ENCODE measurements at places on chromosomes 6 and 20.

DNA sequence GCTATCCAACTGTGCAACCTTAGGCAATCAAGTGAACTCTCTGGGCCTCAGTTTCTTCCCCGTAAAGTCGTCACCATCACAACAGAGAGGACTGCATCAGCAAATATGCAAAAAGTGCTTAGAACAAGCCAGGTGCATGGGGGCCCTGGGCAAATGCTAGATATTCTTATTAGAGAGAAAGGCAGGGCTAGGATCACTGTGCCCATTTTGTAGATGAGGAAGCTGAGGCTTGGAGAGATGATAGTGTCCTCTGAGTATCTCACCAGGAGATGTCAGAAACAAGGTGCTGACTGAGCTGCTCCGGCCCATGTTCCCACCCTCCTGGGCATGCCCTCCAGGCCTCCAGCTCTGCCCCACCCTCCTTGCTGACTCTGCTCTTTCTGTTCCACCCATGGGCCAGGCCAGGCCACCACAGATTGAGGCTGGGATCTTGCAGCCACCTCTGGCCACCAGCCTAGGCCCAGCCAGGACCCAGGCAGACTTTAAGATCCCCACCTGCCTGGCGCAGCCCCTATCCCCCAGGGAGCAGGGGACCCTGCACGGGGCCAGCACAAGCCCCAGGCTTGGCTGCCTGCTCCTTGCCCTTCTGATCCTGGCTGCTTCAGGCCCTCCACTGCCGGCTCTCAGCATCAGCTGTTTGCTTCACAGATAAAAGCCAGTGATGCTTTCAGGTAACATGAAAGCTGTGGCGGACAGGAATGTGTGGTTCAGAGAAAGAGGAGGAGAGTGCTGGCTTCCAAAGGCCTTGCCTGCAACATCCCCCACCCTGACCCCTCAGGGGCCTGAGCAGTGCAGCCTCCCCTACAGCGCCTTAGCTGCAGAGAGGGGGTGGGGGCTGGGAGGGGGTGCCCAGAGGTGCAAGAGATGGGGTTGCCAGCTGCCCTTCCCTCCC lies 47.6 kb downstream of the GRM4 start:
- DNase-seq = no peak

DNA sequence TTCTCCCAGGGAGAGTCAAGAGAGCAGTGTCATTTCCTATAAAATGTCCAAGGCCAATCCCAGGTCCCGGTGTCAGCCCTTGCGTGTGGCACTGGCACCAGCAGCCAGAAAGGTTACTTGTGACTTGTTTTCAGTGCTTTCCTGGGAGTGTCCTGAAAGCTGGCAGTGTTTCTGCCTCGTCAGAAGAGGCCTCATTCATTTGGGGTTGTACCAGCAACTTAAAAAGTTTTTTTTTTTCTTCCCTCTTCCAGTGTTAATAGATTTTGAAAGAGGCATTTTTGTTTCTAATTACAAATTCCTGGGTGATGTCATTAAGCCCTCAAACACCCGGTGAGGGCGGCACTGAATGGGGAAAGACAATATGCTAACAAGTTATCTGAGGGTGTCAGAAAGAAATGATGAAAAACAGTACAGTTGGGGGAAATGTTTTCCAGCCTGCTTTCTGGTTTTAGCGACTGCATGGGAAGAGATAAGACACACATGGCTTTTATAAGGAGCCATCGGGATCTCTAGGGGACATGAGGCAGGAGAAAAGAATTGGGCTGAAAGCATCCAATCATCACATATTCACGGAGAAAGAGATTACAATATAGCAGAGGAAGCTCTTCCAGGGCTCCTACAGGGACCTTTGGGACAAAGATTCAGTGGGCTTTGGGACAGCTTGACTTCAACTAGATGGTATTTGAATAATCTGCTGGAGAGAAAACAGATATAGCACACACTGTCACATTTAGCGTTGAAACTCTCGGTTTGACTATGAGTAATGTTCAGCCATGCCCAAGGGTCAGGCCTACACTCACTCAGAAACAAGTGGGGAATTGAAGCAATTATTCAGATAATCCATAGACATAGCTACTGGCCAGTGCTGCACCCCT lies 153.0 kb downstream of the BCAS1 start:
- DNase-seq = no peak

GRCh38 chr6:146974351-146974750 lies 229.9 kb upstream of the STXBP5 start:
- no peak for DNase-seq

- no peak for DNase-seq
Observed at GRCh38 chr6:33567836-33568235, 12.2 kb downstream of the BAK1 start.

DNA sequence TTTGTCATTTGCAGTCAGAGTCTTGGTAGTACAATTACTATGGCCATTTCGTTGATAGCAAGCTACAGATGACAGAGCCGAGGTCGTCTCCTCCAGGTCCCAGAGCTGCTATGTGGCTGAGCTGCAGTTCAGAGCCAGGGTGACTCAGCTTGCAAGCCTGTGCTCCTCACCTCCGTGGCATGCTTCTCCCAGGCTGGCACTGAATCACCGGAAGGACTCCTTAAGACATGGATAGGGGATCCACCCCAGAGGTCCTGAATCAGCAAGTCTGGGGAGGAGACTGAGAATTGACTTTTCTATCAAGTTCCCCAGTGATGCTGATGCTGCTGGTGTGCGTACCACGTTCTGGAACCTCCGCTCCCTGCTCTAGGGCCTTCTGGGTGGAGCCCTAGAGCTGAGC lies 291.2 kb downstream of the CDH26 start:
- DNase-seq = no peak

GRCh38 chr6:35445691-35446090 lies 6.4 kb upstream of the FANCE start:
- DNase-seq = no peak

- DNase-seq = no peak
Observed at GRCh38 chr20:53425481-53425880, 168.2 kb downstream of the ZNF217 start.

- no peak for DNase-seq
Observed at GRCh38 chr20:58982406-58983114, 1.5 kb downstream of the NELFCD start.

GRCh38 chr6:129679758-129680157 lies 30.2 kb downstream of the ARHGAP18 start:
- no peak for DNase-seq

- no peak for DNase-seq
Observed at GRCh38 chr6:97198046-97198565, 84.9 kb downstream of the MMS22L start.

DNA sequence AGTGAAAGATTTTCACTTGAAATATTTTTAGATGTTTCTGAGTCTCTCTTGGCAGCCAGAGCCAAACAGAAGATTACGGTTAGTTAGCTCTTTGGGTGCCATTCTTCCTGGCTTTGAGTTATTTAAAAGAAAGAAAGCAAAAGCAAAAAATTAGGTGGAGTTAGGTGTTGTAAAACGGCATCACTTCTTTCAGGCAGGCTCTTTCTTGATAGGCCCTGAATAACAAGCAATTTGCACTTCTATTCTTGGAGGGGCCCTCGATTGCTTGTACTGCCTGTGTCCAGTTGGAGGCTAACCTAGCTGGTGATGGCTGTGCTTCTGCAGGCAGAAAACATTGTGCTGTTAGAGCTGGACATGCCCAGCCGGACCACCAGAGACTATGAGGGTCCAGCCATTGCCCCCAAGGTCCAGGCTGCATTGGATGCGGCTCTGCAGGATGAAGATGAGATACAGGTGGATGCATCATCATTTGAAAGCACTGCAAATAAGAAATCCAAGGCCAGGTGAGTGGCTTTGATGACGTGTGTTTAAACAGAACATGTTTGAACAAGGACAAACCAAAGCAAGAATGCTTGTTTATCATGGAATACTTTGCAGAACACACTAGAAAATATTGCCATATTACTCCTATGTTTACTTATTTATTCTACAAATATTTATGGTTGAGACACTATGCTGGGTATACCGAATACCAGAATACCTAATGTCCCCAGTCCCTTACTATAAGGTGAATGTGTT lies 28.1 kb upstream of the ASXL1 start:
- no peak for DNase-seq

DNA sequence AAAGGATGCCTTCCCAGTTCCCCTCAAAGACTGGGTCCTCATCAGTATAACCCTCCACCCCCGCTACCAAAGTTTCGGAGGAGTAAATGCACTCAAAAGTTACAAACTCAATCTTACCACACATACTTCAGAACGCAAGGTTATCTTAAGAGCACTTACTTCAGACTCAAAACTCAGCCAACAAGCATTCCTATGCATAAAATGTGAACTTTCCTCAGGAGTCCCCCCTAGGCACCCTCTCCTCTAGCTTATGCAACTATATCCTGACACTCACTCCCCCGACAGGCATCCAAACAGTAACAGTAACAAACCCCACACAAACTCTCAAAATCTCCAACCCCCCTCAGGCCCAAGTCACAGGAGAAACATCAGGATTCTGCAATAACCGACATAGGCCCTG lies 11.1 kb upstream of the ADTRP start:
- no peak for DNase-seq

GRCh38 chr20:1001116-1001515 lies 995 bp downstream of the RSPO4 start:
- DNase-seq = no peak

GRCh38 chr6:33755070-33755869 lies 8.6 kb upstream of the IP6K3 start:
- DNase-seq = no peak

- no peak for DNase-seq
Observed at GRCh38 chr6:111411978-111412566, 70.9 kb downstream of the REV3L start.

- DNase-seq = peak; percentile 4
Observed at GRCh38 chr20:46592580-46593362, 42.3 kb upstream of the OCSTAMP start.

DNA sequence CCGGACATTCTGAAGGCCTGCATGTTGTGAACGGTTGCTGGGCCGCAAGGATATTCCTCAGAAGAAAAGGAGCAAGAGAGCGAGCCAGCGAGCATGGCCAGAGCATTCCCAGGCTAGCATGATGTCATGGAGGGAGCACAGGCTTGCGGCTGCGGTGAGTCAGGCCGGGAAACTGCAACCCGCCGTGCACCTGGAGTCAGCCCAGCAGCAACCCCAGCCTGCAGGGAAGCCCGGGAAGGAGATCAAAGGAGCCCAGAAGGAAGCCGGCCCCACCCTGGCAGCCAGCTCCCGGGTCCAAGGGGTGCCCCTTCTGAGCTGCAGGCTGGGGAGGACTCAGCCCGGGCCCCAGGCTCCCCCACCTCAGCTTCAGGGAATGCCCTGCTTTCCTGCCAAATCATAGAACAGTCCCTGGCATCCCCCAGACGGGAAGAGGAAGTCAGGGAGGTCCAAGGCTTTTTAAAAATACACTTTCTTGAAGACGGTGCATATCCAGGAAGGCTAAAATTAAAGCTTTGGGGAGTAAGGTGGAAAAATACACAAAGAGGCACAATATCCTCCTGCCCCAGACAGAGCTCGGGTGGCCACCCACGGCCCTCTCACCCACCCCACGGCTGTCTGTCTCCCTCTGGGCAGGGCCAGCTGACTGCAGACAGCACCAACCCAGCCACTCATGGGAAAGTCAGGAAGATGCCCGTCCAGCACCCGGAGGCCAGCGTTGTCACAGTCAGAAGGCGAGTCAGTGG lies 53.7 kb downstream of the BMP7 start:
- DNase-seq = no peak

DNA sequence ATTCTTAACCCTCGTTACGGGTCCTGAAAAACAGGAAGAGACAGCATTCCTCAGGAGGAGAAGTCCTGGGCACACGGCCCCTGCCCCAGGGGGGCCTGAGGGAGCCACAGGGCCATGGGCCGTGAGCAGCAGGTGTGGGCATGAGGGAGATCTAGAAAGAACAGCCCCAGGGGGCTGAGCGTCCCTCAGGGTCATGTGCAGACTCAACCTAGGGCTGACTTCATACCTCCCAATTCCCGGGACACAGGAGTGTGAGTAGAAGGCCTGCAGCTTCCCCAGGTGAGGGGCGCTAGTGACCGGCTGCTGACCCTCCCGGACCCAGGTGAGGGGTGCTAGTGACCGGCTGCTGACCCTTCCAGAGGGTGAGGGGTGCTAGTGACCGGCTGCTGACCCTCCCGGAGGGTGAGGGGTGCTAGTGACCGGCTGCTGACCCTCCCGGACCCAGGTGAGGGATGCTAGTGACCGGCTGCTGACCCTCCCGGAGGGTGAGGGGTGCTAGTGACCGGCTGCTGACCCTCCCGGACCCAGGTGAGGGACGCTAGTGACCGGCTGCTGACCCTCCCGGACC lies 35.1 kb downstream of the FRMD1 start:
- DNase-seq = no peak

DNA sequence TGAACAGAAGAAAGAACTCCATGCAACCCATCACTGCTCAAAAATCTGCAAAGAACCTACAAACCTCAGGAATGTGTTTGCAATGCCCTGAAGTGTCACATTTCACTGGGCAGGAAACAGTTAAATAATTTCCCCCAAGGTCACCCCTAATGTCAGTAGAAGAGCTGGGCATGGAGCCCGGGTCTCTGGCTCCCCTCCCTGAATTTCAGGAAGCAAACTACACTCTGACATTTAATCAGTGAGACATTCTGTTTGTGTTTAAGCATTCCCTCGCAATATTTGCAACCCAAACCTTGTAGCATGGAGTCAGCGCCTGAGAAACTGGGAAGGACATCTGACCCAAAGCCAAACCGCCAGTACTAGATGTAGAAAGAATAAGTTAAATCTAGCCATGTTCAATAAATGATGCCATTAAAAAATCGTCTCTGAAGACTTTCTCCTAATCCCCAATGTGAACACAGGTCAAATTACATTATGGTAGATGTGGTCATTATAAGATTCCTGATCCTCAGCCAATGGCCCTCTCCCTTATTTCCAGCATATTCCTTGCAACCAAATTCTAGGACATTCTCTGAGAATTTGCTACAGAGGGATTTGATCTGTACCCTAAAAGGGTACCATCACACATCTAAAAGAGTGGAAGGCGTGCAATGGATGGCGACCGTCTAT lies 91.2 kb upstream of the ADTRP start:
- no peak for DNase-seq

- DNase-seq = no peak
Observed at GRCh38 chr6:7142918-7143475, 35.2 kb downstream of the RREB1 start.

DNA sequence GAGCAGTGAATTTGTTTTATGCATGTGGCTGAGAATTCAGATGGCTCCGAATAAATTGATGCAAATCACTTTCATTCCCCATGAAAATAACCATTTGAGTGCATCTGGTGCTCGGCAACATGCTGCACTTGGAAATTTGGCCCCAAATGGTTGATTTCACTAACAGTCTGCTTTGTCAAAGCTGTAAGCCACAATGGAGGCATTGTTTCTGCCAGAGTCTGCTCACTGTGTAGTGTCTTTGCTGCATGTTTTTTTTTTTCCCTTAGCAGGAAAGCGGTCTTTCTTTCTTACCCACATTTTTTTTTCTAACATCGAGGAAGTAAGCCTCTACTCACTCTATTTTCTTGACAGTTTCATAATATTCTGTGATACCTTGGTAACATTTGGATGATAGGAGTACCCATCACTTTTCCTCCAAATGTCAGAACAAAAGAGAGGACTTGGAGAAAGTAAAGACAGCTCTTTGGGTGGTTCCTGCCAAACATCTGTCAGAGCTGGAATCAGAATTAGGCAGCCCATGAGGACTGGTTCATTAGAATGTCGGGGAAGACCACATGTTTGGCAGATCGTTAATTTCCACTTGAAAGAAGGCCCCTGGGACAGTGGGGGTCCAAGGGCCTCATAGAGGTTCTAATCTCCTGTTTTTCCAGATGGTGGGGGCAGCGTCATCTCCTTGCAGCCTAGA lies 149.5 kb downstream of the DOK5 start:
- no peak for DNase-seq
